ENCODE measurements at places on chromosomes 6 and 20. TPM values are rescaled to one million over a fixed set of nuclear protein-coding genes. Genes with fewer than 3 reads are reported as not detected.

- no peak for DNase-seq
Observed at GRCh38 chr6:15487262-15487661, 175.6 kb downstream of the DTNBP1 start.

KCNK16 gene
- not detected for total RNA-seq

GRCh38 chr6:15074806-15075205 is 171.1 kb upstream of the JARID2 start:
- no peak for DNase-seq

DNA sequence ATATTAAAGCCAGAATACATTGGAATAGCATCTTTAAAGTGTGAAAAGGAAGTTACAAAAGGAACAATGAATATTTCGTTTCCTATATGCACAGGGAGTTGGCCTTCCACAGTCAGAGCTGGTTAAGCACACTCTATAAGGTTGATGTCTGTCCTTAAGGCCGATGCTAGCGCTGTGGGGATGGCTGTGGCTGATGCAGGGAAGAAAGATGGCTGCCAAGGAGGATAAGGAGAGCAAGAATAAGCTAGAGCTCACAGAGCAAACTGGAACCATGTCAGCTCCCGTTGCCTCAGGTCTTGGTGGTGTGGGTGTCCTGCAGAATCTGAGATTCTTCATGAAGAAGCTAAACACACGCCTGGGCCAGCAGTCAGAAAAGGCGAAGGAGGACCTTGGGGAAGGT is 20.8 kb upstream of the STX11 start:
- DNase-seq = no peak

DNA sequence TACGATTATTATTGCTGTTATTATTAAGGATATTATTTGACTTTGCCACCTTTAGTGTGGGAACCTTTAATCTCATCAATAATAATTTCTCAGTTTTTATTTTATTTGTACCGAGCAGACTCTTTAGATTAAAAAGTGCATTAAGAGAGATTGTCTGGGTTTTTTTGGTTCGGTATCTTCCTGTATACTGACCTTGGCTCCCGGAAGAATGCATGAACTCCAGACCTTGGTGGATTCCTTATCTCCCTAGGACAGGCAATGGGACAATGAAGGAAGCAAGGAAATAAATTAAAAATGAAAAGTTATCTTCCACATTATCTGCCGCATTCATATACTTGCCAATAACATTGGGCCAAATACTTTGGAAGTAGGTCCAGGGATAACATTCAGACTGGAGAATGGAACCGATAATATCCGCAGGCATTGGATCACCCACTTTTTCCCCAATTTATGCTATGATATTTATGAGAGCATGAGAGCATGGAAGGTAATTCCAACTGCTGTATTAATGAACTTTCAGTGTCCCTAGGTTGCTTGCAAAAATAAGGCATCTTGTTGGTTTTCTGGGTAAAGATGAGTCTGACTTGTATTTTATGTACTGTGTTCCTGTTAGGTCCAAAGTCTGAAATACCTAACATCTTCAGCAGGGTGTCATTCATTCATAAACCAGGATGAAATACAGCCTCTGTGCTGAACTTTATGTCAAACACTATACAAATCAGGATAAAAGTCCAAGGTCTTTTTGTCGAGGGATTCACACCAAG is 232.1 kb downstream of the PLCB1 start:
- DNase-seq = no peak

RBM24 gene
- 1.9 TPM for total RNA-seq

DNA sequence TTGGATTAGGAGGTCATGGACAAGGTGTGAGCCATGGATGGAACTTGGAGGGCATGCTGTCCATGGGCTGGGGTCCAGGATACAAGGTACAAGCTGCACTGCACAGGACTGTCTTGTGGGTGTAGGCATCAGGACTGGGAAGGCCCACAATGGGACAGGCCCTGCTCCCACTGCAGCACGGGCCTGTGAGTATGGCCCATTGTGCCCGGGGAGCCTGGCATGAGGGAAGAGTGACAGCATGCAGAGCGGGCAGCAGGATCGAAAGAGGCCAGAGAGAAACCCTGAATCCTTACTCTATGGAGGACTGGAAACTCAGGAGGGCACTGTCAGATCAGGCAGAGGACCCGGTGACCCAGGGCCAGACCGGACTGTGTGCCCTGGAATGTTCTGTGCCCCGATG is 211.3 kb downstream of the PREX1 start:
- DNase-seq = no peak

GRCh38 chr6:21278375-21278745 is 315.2 kb upstream of the SOX4 start:
- DNase-seq = peak; percentile 4

RHAG gene
- total RNA-seq = not detected

PRR18 gene
- total RNA-seq = not detected

GRCh38 chr6:36302227-36302976 is 32.5 kb downstream of the PNPLA1 start:
- DNase-seq = peak; percentile 87

DNA sequence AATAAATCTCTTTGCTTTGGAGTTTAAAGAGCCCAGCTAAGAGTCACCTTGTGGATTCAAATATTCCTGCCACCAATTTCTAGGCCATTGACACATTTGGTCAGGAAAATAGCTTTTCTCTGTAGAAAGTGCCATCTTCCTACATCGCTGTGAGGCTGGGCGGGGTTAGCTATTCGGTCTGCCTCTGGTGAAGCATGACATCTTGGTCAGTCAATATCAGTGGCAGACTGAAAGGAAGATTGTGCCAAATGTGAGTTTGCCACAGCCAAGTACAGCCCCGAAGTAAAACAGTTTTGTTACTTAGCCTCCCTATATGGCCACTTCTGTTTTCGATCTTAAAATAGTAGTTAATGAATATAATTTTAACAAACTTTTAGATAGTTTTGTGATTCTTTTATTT is 65.5 kb upstream of the FABP7 start:
- no peak for DNase-seq

DNA sequence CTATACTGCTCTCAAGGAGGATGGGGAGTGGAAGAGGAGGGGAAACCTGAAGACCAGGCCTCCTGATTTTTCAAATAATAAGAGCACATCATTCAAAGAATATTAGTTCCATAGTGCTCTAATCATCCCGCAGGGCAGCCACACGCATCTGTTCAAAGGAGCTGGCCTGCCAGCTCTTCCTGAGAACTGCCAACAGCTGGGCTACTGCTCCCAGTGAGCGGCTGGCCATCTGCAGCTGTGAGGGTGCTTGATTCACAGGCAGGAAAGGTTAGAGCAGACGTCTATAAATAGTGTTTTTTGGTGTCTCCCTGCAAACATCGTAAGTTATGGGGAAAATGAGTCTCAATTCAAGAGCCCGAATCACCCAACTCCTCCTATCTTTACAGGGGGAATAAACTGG is 17.3 kb downstream of the NSFL1C start:
- DNase-seq = no peak

GRCh38 chr6:30963641-30964040 is 19.9 kb upstream of the MUC21 start:
- no peak for DNase-seq

FAM209B gene
- total RNA-seq = not detected

DNA sequence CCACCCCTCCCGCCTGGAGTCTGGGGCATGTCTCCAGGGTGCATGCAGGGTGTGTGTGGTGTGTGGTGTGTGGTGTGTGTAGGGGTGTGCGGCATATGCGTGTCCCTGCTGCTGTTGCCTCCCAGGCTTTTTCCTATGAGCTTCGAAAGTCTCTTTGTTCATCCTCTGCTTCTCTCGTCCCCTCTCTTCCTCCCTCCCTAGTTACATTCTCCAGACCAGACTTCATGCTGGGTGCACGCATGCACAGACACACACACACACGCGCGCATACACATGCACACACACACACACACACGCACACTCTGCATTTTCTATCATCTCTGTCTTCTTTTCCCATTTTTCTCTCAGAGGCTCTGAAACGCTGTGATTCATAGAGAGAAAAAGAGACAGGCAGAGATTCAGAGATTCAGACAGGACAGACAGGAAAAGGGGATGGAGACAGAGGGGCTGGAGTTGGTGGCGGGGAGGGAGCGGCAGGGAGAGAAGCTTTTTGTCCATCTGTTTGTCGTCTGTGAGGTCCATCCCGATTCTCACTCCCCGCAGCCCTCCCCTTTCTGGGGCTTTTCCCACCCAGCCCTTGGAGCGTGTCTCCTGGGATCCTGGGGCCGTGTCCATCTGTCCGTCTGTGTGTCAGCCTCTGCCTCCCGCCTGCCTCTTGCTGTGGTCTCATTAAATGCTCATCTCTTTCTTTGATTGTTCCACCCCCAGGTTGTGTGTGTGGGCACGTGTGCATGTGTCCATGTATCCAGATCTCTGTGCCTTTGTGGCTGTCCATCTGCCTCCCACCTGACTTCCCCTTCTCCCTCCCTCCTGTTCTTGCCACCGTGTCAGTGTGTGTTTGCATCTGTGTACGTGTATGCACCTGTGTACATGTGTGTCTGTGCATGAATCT is 62.6 kb downstream of the SRC start:
- peak; percentile 31 for DNase-seq

UBE2V1 gene
- 77.1 TPM for total RNA-seq

SLPI gene
- 0.63 TPM for total RNA-seq

AIF1 gene
- not detected for total RNA-seq

DNA sequence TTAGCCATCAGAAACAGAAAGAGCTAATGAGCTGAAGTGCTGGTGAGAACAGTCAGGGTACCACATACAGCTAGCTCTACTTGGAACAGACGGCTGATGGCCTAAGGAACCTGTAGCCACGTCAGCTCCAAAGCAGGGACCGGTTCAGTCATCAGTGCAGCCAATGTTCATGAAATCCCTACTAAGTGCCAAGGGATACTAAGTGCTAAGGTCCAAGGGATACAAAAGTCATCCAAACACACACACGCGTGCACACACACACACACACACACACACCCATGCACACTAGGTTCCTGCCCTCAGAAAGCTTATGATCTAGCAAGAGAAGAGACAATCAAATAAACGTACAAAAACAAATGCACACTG is 53.6 kb downstream of the MAP3K5 start:
- no peak for DNase-seq

BNIP5 gene
- total RNA-seq = not detected

DNA sequence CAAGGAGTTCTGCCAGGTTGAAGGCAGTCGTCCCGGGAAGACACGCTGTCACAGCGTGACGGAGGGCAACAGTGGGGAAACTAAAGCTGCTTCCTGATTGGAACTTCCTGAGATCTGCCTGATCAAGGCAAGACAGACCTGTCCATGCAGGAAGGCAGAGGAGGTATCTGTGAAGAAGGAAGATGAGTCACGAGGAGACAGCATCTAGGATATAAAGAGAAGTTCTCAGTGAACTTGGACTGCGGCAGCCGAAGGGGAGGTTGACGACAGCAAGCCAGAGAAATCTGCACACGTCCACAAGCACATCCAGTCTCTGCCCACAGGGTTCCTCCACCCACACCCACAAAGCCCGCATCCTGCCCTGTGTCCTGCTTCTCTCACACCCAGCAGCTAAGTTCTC is 38.6 kb downstream of the PREP start:
- DNase-seq = no peak

RBBP8NL gene
- total RNA-seq = not detected

PDCD2 gene
- 104 TPM for total RNA-seq

- DNase-seq = no peak
Observed at GRCh38 chr6:91341473-91341872, 754.6 kb upstream of the MAP3K7 start.

HCRTR2 gene
- total RNA-seq = not detected

DNA sequence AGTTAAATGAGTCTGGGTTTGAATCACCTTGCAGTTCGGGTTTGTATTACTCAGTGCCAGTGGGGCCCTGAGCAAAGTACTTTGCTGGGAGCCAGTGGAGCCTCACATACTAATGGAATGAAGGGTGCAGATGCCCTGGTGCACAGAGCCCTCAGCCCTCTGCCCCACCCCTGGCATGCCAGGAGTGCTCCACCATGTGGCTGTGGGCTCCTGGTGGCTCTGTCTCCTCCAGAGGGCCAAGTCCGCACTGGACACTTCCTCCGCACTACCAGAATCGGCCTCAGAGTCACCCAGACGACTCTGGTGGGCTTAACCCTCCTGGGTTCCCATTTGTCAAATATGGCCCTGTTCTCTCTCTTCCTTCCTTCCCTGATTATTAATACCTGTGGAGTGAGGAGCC is 94.0 kb downstream of the STK35 start:
- no peak for DNase-seq

DNA sequence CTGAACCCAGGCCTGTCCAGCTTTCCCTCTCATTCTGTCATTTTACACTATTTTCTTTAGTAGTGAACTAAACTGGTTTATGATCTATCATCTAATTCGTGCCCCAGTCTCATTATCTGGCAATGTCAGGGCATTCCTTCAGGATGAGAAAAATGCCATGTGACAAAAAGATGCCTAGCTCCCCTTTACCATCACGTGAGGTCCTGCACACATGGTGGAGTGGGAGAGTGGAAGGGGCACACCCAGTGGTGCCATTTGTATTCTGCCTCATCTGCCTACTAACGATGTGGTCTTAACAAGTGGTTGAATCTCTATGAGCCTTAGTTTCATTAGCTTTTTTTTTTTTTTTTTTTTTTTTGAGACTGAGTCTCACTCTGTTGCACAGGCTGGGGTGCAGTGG is 41.2 kb downstream of the CDC5L start:
- peak; percentile 40 for DNase-seq

- DNase-seq = no peak
Observed at GRCh38 chr20:24746351-24746685, 202.8 kb upstream of the CST7 start.

GRCh38 chr6:141548966-141549365 is 583.8 kb upstream of the GJE1 start:
- no peak for DNase-seq

- DNase-seq = no peak
Observed at GRCh38 chr6:138593909-138594757, 94.8 kb upstream of the NHSL1 start.

- DNase-seq = peak; percentile 85
Observed at GRCh38 chr20:54199721-54200176, 8.1 kb upstream of the PFDN4 start.

RIMS1 gene
- not detected for total RNA-seq

- no peak for DNase-seq
Observed at GRCh38 chr6:138830248-138830647, 34.4 kb downstream of the ECT2L start.

GRCh38 chr6:113697632-113698410 is 159.3 kb upstream of the MARCKS start:
- DNase-seq = peak; percentile 88

DNA sequence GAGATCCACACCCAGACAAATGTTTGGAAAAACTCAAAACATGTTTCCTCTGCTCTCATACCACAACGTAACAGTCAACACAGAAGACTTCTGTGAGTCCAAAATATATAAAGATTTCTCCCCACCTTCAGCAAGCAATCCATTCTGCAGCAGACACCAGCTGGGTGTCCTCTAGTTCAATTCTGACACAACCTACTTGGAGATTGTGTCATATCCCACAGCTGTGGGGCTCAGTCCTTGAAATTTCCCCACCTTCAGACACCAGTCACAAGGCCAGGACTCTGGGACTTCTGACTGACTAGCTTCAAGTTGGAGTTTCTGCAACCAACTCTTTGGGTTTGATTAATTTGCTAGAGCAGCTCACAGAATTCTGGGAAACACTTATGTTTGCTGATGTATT is 244.8 kb upstream of the CDYL start:
- no peak for DNase-seq

CST4 gene
- total RNA-seq = not detected

GRCh38 chr20:62933966-62934365 is 4.0 kb upstream of the GID8 start:
- no peak for DNase-seq

- no peak for DNase-seq
Observed at GRCh38 chr6:116695401-116695800, 14.4 kb downstream of the KPNA5 start.

GUCA1A gene
- not detected for total RNA-seq

Data from fibroblast of the aortic adventitia (primary cell).